ENCODE measurements at places on chromosomes 13 and 19. TPM values are rescaled to one million over a fixed set of nuclear protein-coding genes. Genes with fewer than 3 reads are reported as not detected.

NFILZ gene
- not detected for total RNA-seq

RFPL4AL1 gene
- not detected for total RNA-seq

LMO7 gene
- 29.3 TPM for total RNA-seq

LGALS4 gene
- 0.69 TPM for total RNA-seq

ZNF726 gene
- total RNA-seq = 15.0 TPM

MBOAT7 gene
- 49.6 TPM for total RNA-seq

PRTN3 gene
- 1.8 TPM for total RNA-seq

ZNF793 gene
- total RNA-seq = 44.5 TPM

PSG2 gene
- not detected for total RNA-seq

AXL gene
- total RNA-seq = 10.4 TPM

SMIM7 gene
- total RNA-seq = 63.7 TPM

ZNF541 gene
- 0.23 TPM for total RNA-seq

KLF1 gene
- total RNA-seq = 0.69 TPM

FUT2 gene
- 0.46 TPM for total RNA-seq

PGLYRP2 gene
- not detected for total RNA-seq

TEX29 gene
- total RNA-seq = not detected

FFAR3 gene
- 0.23 TPM for total RNA-seq

CGB8 gene
- not detected for total RNA-seq

SLC10A2 gene
- not detected for total RNA-seq

RAB3A gene
- 72.0 TPM for total RNA-seq

ZNF98 gene
- total RNA-seq = 5.3 TPM

RASAL3 gene
- 1.2 TPM for total RNA-seq

NKG7 gene
- total RNA-seq = 0.46 TPM

All from diencephalon (tissue), 1 donor.